ENCODE measurements at places on chromosomes 6 and 20.

DNA sequence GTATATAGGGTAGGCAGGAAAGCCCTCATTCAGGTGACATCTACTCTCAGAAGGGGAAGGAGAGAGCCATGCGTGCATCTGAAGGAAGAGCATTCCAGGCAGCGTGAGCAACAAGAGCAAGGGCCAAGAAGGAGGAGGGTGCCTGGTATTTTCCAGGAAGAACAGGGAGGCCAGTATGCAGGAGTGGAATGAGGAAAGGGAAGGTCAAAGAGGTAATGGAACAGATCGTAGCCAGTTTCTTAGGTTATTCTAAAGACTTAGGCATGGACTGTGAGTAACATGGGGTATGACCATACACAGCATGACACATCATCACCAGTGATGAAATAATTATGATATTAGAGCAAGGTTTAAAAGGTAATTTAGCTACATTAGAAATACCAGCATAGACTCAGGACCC, 24.1 kb downstream of the ALDH8A1 start:
- no peak for DNase-seq

- no peak for DNase-seq
These were observed 187.6 kb downstream of the ADAT2 start for GRCh38 chr6:143262859-143263258.

GRCh38 chr6:40930555-40930954, 108.5 kb downstream of the UNC5CL start:
- DNase-seq: no peak

GRCh38 chr6:11217360-11218101, 14.9 kb downstream of the NEDD9 start:
- DNase-seq: no peak

DNA sequence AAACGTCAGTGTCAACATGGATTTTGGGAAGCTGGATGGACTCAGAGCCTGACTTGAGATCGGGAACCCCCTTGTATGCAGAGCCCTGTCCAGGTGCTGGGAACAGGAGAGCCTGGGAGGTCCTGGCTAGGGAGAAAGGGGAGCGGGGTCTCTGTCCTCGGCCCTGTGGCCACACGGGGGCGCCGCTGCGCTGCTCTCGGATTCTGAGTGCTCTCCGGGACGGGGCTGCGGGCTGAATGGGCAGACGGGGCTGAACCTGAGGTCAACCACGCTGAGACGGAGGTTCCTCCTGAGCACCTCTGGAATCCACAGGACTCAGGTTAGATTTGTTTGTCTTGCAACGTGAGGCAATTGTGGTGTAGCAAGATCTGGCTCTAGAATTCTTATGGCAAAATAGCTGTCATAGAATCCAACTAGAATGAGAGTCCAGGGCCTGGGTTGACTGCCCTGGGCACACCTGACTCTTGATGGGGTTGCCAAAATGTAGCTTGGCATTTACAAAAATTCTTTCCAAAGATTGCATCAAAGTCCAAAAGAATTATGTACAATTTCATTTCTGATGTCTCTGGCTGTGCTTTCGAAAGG, 20.6 kb upstream of the HLA-F start:
- peak; percentile 83 for DNase-seq

- no peak for DNase-seq
These were observed 156.9 kb downstream of the FAXC start for GRCh38 chr6:99192561-99192960.

DNA sequence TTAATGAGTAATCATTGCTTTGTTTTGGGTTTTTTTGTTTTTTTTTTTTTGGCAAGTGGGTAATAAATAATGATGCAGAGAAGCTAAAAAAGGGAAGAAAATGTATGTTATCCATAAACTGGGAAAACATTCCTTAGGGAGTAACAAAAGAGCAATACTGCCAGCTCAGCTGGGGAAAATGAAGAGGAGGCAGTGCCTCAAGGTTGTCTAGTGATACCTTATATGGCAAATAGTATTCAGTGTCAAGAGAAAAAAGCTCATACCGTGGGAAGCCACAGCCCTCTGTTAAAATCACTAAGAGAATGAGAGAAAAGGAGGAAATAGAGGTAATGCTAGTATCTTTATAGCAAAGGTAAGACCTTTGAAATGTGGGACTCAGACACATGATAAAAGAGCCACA, 47.1 kb upstream of the SMLR1 start:
- DNase-seq: no peak

GRCh38 chr6:57432157-57432556, 114.7 kb downstream of the PRIM2 start:
- no peak for DNase-seq

DNA sequence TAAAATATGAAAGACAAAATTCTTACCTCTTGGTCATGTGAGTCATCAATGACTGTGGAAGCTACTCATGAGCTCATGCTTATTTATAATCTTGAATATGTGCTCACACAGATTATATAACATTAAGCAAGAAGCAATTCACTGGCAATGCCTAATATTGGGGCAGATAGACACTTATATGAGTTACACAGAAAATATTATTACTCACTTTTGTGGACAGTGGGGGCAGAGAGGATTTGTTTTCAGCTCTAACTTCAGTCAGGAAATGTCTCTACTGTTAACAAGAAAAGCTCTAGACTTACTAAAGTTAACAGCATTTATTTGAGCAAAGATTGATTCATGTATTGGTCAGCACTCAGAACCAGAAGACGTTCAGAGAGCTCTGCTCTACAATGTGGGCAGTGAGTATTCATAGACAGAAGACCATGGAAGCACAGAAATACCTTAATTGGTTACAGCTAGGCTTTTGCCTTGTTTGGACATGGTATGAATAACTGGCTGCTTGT, 85.8 kb upstream of the AHI1 start:
- DNase-seq: no peak

GRCh38 chr20:51529081-51529681, 13.3 kb downstream of the NFATC2 start:
- DNase-seq: no peak

GRCh38 chr6:156933201-156934068, 156.3 kb downstream of the ARID1B start:
- peak; percentile 67 for DNase-seq

- no peak for DNase-seq
These were observed 831.8 kb downstream of the EPHA7 start for GRCh38 chr6:92587525-92587924.

DNA sequence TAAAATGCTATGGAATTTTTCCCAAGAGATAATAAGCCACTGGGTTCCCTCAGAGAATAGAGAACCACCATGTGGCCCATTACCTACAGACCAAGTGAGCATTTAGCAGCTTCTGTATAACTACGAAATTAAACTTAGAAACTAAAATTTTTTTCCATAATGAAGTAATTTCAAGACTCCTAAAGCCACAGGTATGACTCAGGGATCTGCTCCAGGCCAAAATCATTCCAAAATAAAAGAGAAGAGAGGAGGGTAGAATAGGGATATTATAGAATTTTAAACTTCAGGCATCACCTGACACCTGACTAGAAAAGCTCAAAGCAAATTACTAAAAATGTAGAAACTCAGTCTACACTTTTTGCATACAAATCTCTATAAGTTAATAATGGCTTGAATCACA, 108.9 kb upstream of the DST start:
- no peak for DNase-seq

DNA sequence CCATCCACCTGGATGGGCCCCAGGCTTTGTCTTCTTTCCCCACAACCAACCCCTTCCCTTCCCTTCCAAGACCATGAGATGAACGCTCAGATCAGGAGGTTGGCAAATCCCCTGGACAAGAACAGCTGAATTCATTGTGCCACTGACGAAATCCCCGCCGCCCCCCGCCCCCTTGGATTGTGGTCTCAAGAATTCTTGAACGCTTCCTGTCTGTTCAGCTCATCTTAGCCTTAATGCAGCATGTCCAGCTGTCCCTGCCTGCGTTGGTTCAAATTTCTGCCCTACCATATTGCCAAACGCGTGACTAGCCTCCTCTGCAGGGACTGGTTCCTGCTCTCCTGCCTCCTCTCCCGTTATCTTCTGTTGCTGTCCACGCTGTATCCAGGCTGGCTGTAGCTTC, 133.2 kb downstream of the CDH4 start:
- no peak for DNase-seq

DNA sequence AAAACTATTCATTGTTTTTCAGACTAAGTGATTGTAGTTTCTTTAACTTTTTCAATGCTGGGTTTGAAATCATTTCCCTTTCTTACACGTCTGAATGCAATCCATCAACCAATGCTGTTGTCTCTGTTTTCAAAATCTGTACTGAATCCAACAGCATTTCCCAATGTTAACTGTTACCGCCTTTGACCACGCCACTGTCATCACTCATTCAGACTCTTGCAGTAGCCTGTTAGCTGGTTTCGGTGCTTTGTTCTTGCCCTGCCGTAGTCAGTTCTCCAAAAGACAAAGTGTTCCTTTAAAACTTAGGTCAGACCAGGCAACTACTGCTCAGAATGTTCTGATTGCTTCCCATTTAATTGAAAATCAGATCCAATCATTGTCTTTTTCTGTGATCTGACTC, 131.3 kb downstream of the PLCB4 start:
- no peak for DNase-seq

DNA sequence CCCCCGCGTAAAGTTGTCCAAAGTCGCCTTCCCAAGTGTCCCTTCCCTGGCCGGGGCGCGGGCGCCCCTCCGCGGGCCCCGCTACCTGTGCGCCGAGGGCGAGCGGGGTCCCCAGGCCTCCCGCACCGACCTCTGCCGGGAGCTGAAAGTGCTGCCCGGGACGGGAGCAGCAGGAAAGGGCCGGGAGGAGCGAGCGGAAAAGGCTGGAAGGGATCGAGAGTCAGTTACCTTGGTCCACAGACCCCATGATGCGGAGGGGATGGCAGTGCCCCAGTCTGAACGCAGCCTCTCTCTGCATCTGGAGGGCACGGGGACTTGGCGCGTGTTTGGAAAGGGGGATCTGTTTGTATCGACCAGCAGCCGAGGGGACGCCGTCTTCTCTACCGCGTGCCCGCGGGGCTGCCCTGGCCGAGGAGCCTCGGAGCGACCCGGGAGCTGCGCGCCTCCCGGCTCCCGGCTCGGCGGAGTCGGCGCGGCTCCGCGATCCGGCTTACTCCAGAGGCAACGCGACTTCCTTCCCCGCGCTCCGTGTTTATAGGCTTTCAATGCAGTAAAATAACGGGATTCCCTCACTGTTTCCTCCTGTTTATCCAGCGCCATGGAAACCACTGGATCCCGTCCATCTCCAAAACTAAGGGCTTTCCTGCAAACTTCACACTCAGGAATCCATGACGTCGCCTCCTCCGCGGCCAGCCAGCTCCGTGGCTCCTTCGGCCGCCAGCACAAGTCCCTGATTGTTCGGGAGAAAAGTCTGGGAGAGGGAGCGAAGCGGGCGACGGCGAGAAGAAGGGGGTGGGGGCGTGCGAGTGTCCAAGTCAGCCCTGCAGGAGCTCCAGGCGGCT, 20.0 kb upstream of the NFATC2 start:
- DNase-seq: peak; percentile 79

DNA sequence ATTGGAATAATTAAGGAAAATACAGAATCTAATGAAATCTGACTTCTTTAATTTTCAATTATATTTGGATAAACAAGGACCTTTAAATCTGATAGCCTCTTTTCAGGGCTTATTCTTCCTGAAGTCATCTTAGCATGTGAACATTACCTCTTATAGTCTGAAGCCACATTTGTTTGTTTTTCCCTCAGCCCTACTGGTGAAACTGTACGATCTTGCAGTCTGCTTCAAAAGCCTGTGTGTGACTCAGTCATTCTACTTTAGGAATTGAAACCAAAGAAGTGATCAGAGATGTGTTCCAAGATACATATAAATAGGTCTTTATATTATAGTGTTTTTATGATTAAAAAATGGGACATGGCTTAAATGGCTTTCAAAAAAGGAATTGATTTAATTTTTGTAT, 67.5 kb downstream of the MACROD2 start:
- DNase-seq: no peak

DNA sequence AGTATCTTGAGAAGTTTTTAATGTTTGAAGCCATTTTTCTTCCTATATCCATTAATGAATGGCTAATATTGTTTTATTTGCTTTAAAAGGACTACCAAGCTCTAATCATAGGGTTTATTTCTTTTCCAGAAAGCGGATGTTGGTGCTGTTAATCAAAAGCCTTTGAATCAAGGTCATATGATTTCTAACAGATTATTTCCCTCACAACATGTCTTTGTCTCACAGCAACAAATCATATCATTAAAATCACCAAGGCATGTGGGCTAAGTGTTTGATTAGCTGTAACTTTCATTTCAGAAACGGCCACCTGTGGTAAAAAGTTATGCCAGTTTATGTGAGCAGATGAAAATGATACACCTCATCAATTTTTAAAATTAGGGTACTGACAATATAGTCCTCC, 21.7 kb downstream of the TRAF3IP2 start:
- DNase-seq: no peak

- DNase-seq: no peak
These were observed 10.1 kb downstream of the SLC35F1 start for GRCh38 chr6:117917176-117917575.

GRCh38 chr6:113287396-113287795, 569.7 kb upstream of the MARCKS start:
- no peak for DNase-seq

DNA sequence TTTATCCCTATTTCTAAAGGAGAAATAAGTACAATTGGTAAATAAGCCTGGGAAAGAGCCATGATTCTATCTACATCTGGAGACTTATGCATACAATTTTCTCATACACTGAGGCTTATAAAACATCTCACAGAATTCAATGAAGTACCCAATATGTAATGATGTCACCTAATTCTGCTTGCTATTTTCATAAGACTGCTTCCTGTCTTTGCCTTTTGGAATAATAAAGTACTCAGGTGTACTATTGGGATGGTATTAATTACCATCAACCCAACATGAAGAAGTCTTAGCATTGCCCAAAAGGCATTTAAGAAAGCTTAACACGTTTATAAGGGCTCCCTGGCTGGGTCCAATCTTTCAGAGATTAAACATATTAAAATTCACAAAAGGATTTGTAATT, 216.4 kb upstream of the TSHZ2 start:
- DNase-seq: no peak

DNA sequence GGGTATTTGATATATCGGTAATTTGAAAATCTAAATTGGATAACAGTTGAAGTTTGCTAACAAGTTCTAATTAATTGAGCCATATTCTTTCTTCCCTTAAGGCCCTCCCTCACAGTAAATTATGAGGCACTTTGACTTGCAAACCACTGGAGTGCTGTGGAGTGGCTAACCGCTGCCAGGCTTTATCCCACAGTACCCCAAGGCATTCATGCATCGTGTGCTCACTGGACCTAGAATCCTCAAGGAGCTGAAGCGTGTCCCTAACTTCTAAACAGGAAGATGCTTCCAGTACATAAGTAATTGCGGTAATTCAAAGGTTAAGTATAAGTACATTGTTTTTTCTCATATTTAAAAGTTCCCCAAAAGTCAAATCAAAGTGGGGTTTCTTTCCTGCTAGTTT, 499.9 kb downstream of the TFAP2A start:
- DNase-seq: no peak

DNA sequence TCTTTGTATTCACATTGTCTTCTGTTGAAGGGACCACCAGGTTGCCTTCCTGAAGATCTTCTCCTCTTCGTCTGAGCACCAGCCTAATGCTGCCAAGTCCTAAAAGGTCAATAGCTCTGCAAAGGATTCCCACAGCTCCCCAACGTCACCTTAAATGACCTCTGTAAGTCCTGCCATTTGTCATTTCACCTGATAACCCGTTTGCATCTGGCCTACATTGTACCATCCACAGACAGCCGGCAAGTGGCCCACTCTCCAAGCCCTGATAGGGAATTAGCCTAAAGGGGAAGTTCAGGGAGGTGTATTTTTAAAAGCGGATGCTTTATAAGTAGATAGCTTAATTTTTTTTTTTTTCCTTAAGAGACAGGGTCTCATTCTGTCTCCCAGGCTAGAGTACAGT, 127.8 kb downstream of the ZMYND8 start:
- no peak for DNase-seq
